Panc1 (cell line): ENCODE measurements at places on chromosomes 5 and 9. TPM values are rescaled to one million over a fixed set of nuclear protein-coding genes. Genes with fewer than 3 reads are reported as not detected.

Gene FANCG
- 73.8 TPM for total RNA-seq

Gene CDH9
- total RNA-seq, result 0.10 TPM

Gene PHF24
- 0.08 TPM for total RNA-seq

Gene CDKN2AIPNL
- 43.6 TPM for total RNA-seq

Gene KDM3B
- 65.0 TPM for total RNA-seq

Gene ANKRD31
- total RNA-seq, result not detected

Gene TAF11L10
- total RNA-seq, result not detected

Gene FBP2
- not detected for total RNA-seq

Gene FAM151B
- total RNA-seq, result 2.8 TPM

Gene IFNA21
- not detected for total RNA-seq

Gene FCN1
- total RNA-seq, result not detected

Gene SLC6A19
- total RNA-seq, result 0.23 TPM

Gene SPAAR
- not detected for total RNA-seq

Gene MUSK
- not detected for total RNA-seq

Gene IL5
- not detected for total RNA-seq

Gene GRM6
- total RNA-seq, result not detected

Gene ARSK
- total RNA-seq, result 13.7 TPM

Gene BHMT
- not detected for total RNA-seq

Gene MCTP1
- total RNA-seq, result 39.8 TPM

Gene ANKDD1B
- 0.10 TPM for total RNA-seq

Gene TLE1
- total RNA-seq, result 12.9 TPM

Gene GARIN3
- not detected for total RNA-seq

Gene EGR1
- 12.0 TPM for total RNA-seq

Gene SPACA9
- total RNA-seq, result 3.0 TPM

Gene C8G
- total RNA-seq, result 2.9 TPM

Gene ZNF622
- total RNA-seq, result 29.3 TPM

Gene EPB41L4A
- 0.87 TPM for total RNA-seq
